ENCODE measurements at places on chromosomes 2 and 18. TPM values are rescaled to one million over a fixed set of nuclear protein-coding genes. Genes with fewer than 3 reads are reported as not detected.

ASTL gene
- 0.57 TPM for total RNA-seq

DNA sequence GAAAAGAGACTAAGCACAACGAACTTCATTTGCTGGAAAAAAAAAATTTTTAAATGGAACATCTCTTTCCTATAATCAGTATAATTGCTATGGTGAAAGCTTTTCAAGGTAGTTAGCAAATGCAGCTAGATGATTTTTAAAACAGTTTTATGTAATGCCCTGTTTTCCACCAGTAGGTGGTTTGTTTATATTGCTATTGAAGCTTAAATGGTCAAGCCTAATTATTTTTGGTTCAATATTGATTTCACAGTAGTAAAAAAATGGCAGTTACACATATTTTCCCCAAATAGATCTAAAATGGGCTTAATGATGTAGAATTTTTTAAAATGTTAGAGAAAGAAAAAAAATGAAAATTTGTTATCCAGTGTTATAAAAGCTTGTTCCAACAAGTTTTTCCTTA, 70.2 kb downstream of the CDH19 start:
- DNase-seq: no peak
- H3K4me3 ChIP-seq: no peak overlapping the region
- no peaks in the 10 kb centered on the region for H3K4me1 ChIP-seq
- H3K36me3 ChIP-seq: no peaks in the 10 kb centered on the region

DNA sequence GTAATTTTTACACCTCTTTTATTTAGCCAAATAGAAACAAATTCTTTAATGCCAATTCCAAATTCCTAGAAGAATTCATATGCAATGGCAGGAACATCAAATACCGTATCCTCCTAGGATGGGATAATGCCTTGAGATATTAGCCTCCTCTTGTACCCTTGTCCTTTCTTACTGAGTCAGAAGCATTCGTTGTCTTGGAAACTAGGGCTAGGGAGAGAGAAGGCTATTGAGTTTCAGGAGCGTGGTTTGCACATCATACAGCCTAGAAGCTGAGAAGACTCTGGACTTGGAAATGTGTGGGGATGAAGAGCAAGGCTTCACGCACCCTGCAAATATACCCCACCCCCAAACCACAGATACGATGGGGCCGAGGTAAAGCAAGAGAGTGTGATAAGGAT, 300.7 kb downstream of the SP3 start:
- H3K27ac ChIP-seq: no peak overlapping the region
- DNase-seq: no peak
- no peaks in the 10 kb centered on the region for H3K36me3 ChIP-seq
- no peaks in the 10 kb centered on the region for H3K27me3 ChIP-seq
- no peaks in the 10 kb centered on the region for H3K4me1 ChIP-seq

DNA sequence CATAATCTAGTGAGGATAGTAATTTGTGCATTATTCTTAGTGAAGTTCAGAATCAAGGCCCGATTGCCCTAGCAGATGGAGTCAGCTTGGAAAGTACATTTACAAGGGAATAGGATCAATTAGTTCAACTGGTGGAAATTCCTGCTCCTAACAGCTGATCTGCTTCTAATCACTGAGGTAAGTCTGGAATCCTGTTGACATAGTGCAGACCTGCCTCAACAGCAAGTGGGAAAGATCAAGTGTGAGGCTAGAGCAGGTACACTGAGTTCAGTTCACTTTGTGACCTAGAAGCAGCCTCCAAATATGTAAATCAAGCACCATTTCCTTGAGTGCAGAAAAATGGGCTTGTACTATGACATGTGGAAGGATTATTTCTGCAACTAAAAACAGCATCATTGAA, 111.2 kb upstream of the NOSTRIN start:
- no peak overlapping the region for H3K27ac ChIP-seq
- DNase-seq: no peak
- peaks cover 1% of the 10 kb centered on the region for H3K27me3 ChIP-seq
- H3K4me1 ChIP-seq: no peaks in the 10 kb centered on the region

HRH4 gene
- 0.15 TPM for total RNA-seq

GREB1L gene
- total RNA-seq: 5.1 TPM

- no peak for DNase-seq
- H3K36me3 ChIP-seq: no peaks in the 10 kb centered on the region
- H3K4me1 ChIP-seq: no peaks in the 10 kb centered on the region
- H3K27me3 ChIP-seq: no peaks in the 10 kb centered on the region
- H3K27ac ChIP-seq: no peak overlapping the region
Observed at GRCh38 chr2:129464036-129464435, 515.4 kb upstream of the RAB6C start.

DNA sequence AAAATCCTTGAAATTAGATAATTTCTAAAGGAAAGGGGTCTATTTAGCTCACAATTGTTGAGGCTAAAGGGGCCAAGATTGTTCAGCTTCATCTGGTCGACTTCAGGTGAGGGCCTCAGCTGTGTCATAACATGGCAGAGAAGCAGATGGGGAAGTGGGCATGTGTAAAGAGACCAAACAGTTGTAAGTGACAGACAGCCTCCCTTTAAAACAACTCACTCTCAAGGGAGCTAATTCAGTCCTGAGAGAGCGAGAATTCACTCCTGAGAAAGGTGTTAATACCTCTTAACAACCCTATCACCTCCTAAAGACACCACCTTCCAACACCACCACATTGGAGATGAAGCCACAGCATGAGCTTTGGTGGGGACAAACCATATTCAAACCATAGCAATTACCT, 62.4 kb downstream of the KCMF1 start:
- H3K36me3 ChIP-seq: peaks cover 2% of the 10 kb centered on the region
- no peak overlapping the region for H3K27ac ChIP-seq
- no peak for DNase-seq
- H3K4me1 ChIP-seq: no peaks in the 10 kb centered on the region

DNA sequence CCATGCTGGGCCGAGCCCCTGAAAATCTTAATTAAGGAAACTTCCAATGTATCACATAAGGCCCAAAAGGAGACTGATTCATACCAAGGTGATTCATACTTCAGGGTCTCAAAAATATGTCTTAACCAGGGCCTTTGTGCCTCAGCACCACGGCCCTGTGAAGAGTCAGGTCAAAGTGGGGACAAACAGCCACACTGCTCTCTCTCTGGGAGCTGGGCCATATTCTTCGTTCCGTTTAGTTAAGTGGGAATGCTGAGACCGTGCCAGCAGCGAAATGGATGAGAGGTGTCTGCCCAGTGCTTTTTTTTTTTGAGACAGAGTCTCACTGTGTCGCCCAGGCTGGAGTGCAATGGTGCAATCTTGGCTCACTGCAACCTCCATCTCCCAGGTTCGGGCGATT, 9.3 kb upstream of the PTMA start:
- H3K27ac ChIP-seq: no peak overlapping the region
- H3K27me3 ChIP-seq: no peaks in the 10 kb centered on the region
- H3K4me1 ChIP-seq: no peaks in the 10 kb centered on the region
- H3K36me3 ChIP-seq: no peaks in the 10 kb centered on the region

- no peak overlapping the region for H3K27ac ChIP-seq
- H3K27me3 ChIP-seq: no peaks in the 10 kb centered on the region
- H3K4me3 ChIP-seq: no peak overlapping the region
Observed at GRCh38 chr18:73717570-73717969, 430.1 kb downstream of the FBXO15 start.

- no peak overlapping the region for H3K4me3 ChIP-seq
- H3K27me3 ChIP-seq: no peaks in the 10 kb centered on the region
- no peak for DNase-seq
- H3K36me3 ChIP-seq: no peaks in the 10 kb centered on the region
- no peak overlapping the region for H3K27ac ChIP-seq
Observed at GRCh38 chr18:13522256-13522655, 204.1 kb downstream of the FAM210A start.

- H3K27me3 ChIP-seq: no peaks in the 10 kb centered on the region
- H3K4me3 ChIP-seq: no peak overlapping the region
- DNase-seq: no peak
- H3K36me3 ChIP-seq: no peaks in the 10 kb centered on the region
- no peaks in the 10 kb centered on the region for H3K4me1 ChIP-seq
- no peak overlapping the region for H3K27ac ChIP-seq
Observed at GRCh38 chr2:121287956-121288355, 3.0 kb upstream of the TFCP2L1 start.

UPP2 gene
- not detected for total RNA-seq

GRCh38 chr2:61326423-61326822, 144.5 kb downstream of the USP34 start:
- no peaks in the 10 kb centered on the region for H3K27me3 ChIP-seq
- H3K36me3 ChIP-seq: no peaks in the 10 kb centered on the region
- no peak overlapping the region for H3K4me3 ChIP-seq
- DNase-seq: no peak
- no peak overlapping the region for H3K27ac ChIP-seq

- H3K36me3 ChIP-seq: no peaks in the 10 kb centered on the region
- H3K4me3 ChIP-seq: no peak overlapping the region
- H3K4me1 ChIP-seq: peaks cover 2% of the 10 kb centered on the region
- no peaks in the 10 kb centered on the region for H3K27me3 ChIP-seq
Observed at GRCh38 chr2:40287773-40288172, 164.1 kb downstream of the SLC8A1 start.

DNA sequence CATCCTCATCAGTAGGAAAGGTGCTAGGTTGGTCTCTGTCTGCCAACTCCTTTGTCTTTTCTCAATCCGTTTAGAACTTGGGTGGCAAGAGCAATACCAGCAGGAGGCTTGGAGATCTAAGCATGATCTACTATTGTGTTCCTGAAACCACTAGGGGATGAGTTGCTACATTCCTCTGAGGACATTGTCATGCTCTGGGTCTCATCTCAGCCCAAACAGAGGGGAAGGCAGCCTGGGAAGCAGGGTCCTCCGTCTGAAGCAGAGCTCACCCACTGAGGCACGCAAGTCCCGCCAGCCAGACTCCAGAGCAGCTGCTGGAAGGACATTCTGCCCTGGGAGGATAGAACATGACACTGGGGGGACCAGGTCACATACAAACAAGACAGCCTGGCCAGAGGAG, 162.9 kb downstream of the MTCL1 start:
- no peaks in the 10 kb centered on the region for H3K36me3 ChIP-seq
- no peak overlapping the region for H3K4me3 ChIP-seq
- no peaks in the 10 kb centered on the region for H3K27me3 ChIP-seq

FEV gene
- total RNA-seq: not detected

DNA sequence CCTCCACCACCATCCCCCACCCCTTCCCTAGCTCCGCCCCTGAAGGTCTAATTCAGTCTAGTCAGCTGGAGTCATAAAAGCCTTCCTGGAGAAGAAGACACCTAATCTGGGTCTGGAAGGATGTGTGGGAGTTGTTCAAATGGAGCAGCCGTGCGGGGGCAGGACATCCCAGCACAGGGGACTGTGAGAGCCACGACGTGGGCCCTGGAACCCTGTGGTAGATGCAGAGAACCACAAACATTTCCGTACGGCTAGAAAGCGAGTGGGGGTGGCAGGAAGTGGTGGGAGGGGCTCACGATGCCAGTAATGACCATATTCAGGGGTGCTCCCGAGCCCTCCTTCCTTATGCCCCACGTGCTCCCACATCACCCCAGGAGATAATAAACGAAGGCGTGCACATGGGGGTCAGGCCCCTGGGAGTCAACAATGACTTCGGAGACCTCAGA, 20.9 kb upstream of the COL6A3 start:
- H3K36me3 ChIP-seq: no peaks in the 10 kb centered on the region
- no peak overlapping the region for H3K4me3 ChIP-seq
- H3K27me3 ChIP-seq: no peaks in the 10 kb centered on the region
- H3K27ac ChIP-seq: peak overlapping the region; percentile 80
- H3K4me1 ChIP-seq: peaks cover 2% of the 10 kb centered on the region

GRCh38 chr2:11367170-11367730, 22.8 kb upstream of the ROCK2 start:
- no peaks in the 10 kb centered on the region for H3K36me3 ChIP-seq
- no peak overlapping the region for H3K27ac ChIP-seq
- no peak overlapping the region for H3K4me3 ChIP-seq
- no peaks in the 10 kb centered on the region for H3K27me3 ChIP-seq
- no peaks in the 10 kb centered on the region for H3K4me1 ChIP-seq

- peaks cover 3% of the 10 kb centered on the region for H3K4me1 ChIP-seq
- H3K4me3 ChIP-seq: no peak overlapping the region
- H3K27me3 ChIP-seq: no peaks in the 10 kb centered on the region
- no peak for DNase-seq
Observed at GRCh38 chr2:158493458-158493857, 36.7 kb downstream of the PKP4 start.

DNA sequence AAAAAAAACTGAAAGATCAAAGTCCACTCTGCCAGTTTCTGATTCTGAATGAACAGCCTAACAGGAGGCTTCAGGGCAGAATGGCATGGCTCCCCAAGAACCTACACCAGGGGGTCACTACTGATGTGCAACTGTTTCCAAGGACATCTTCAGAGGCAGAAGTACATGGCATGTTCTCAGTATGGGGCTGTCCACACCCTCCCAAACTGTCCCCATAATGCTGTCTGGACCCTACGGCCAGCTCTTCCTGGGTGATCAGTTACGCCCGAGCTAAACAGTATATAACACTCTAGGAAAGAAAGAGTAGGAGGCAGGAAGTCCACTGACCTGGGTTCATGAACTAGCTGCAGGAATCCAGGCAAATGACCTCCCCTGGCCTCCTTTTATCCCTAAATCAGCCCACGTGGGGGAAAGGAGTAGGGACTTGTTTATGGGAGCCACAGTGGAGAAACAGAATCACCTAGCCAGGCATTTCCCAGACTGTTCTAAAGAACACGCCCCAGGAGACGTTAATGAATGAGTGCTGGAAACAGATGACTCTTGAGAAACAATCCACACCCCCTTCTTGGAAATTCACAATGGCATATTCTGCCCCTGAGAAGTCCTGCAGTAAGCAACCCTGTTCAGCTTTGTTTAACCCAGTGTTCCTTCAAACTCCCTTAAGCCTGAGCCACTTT, 2.5 kb downstream of the TMBIM1 start:
- peak overlapping the region; percentile 92 for H3K27ac ChIP-seq
- H3K4me1 ChIP-seq: no peaks in the 10 kb centered on the region
- no peak for DNase-seq
- H3K4me3 ChIP-seq: peak overlapping the region; percentile 31
- H3K27me3 ChIP-seq: no peaks in the 10 kb centered on the region

B3GNT7 gene
- total RNA-seq: 6.7 TPM

DNA sequence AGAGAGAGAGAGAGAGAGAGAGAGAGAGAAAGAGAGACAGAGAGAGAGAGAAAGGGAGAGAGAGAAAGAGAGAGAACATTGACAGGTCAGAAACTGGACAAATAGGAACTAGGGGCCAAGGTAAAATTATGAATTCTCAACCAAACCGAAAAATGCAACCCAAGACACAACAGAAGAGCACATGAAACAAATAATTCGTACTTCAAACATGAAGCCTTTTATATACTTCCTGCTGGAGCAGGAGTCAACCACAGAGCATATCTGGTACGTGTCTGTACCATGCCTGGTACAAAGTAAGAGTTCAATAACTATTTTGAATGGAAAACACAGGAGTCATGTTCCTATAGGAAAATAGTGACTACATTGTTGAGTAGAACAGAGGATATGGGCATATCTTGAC, 6.5 kb upstream of the VPS54 start:
- no peaks in the 10 kb centered on the region for H3K36me3 ChIP-seq
- no peaks in the 10 kb centered on the region for H3K27me3 ChIP-seq
- no peak overlapping the region for H3K4me3 ChIP-seq
- DNase-seq: no peak
- H3K27ac ChIP-seq: no peak overlapping the region
- H3K4me1 ChIP-seq: no peaks in the 10 kb centered on the region

RPRD1A gene
- 49.5 TPM for total RNA-seq
